ENCODE measurements at places on chromosomes 3 and 15.

- DNase-seq, result no peak
These were observed 13.5 kb downstream of the PLD1 start for GRCh38 chr3:171796625-171797264.

GRCh38 chr3:127208483-127209100 lies 15.7 kb downstream of the PRR23E start:
- DNase-seq, result no peak

GRCh38 chr3:9746330-9746729 lies 3.4 kb upstream of the OGG1 start:
- no peak for DNase-seq

DNA sequence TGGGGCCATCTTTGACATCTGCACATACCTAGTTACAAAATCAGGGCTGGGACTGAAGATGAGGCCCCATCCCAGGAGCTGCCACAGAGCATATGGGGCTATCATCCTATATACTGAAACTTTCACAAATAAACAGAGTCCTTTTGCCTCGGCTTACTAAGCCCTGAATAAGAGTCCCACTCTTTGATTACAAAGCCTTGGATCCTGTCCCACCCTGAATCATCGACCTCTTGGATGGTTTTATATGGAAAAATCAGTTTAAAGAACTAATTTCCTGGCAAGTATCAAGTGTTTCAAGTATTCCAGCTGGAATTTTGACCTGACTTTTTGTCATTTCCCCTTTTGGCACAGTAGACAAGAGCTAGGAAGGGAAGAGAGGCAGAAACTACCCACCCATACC lies 331.3 kb upstream of the FRG2C start:
- no peak for DNase-seq

Measured in body of pancreas (tissue), 4 donors.